ENCODE measurements at places on chromosomes 12 and 14. TPM values are rescaled to one million over a fixed set of nuclear protein-coding genes. Genes with fewer than 3 reads are reported as not detected.

GRCh38 chr12:31578632-31579031 is 12.3 kb downstream of the DENND5B start:
- H3K36me3 ChIP-seq = no peaks in the 10 kb centered on the region
- H3K4me1 ChIP-seq = no peaks in the 10 kb centered on the region
- no peaks in the 10 kb centered on the region for H3K27me3 ChIP-seq
- no peak for DNase-seq
- H3K4me3 ChIP-seq = no peak overlapping the region

GRCh38 chr12:127355061-127355841 is 911.7 kb upstream of the TMEM132C start:
- H3K36me3 ChIP-seq = no peaks in the 10 kb centered on the region
- H3K27ac ChIP-seq = no peak overlapping the region
- no peaks in the 10 kb centered on the region for H3K27me3 ChIP-seq
- H3K4me1 ChIP-seq = no peaks in the 10 kb centered on the region
- no peak overlapping the region for H3K4me3 ChIP-seq

CLMN gene
- total RNA-seq = 49.6 TPM

TUBA1B gene
- total RNA-seq = 693 TPM

SUPT16H gene
- total RNA-seq = 69.0 TPM
